ENCODE measurements at places on chromosomes 3 and 15. TPM values are rescaled to one million over a fixed set of nuclear protein-coding genes. Genes with fewer than 3 reads are reported as not detected.

DNA sequence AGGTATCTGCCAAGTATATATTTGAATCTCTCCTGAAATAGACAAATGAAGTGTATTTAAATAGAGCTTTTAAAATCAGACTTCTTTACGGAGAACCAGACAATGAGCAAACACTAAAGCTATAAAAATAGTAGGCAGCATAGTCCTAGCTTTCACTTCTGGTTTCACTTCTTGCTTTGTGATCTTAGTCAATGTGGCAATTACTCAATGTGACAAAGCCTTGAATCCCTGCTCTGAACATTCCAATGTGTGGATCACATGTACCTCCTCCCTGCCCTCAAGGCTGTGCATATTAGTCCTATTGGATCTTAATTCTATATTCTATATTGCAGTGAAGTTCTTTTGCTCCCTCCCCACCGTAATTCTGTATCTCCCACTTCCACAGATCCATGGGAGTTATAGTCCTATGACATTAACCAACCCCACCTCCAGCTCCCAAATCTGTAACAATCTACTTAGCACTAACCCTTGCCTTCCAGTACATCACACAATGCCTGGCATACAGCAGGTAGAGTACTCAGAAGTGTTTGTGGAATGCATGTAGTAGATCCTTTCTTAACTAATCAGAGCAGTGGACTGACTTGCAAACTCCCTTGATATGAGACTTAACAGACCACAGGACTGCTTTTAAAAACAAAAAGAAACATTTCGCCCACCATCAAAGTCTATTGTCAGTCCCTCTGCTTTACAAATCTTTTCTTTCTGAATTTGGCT, 24.3 kb upstream of the CP start:
- no peak for DNase-seq

- DNase-seq, result no peak
These were observed 81.5 kb upstream of the VGLL3 start for GRCh38 chr3:87072446-87072845.

- DNase-seq, result no peak
These were observed 1.7 kb downstream of the SPCS1 start for GRCh38 chr3:52707585-52707984.

DNA sequence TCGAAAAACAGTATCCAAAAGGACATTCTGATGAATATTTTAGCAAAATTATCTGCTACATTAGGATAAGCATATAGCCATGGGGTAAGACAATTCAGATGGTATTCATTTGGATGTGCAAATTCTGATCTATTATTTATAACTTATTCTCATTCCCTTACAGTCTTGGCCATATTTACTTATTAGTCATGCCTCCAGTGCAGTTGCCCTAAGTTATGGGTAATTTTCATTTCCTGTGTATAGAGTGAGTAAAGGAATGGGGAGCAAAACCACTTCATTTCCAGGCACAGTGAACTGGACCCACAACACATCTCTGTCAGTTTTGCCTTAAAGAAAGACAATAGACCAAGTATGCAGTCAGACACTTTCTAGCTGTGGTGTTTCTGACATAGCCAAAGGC, 134.3 kb downstream of the POLQ start:
- DNase-seq, result no peak

DNA sequence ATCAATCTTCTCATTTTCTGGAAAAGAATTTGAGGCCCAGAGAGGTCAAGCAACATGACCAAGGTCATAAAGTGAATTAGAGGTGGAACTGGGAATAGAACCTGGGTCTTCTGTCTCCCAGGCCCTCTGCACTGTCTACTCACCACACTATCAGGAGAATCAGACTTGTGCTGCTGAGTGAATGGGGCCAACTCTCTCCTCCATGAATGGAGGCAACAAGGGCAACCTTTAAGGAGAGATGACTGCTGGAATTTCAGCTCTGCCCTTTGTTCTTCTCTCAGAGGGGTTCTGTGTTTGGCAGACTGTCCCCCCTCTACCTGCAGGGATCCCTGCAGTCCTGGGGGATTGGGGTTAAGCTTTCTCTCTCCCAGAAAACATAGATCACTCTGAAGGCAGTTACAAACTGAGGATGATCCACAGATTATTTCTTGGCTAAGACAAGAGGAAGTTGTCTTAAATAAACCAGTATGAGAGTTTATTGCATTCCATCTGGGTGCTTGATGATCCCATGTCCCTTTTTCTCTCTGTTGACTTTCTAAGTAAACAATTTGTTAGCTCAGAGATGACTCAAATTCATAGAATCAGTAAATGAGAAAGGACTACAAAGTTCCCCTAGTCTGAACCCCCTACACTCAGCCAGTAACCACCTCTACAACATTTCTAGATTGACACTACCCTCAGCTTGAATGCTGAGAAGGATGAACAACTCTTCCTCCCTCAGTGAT, 99.0 kb upstream of the LIPC start:
- no peak for DNase-seq

- DNase-seq, result no peak
These were observed 118.3 kb downstream of the GALK2 start for GRCh38 chr15:49288391-49288790.

DNA sequence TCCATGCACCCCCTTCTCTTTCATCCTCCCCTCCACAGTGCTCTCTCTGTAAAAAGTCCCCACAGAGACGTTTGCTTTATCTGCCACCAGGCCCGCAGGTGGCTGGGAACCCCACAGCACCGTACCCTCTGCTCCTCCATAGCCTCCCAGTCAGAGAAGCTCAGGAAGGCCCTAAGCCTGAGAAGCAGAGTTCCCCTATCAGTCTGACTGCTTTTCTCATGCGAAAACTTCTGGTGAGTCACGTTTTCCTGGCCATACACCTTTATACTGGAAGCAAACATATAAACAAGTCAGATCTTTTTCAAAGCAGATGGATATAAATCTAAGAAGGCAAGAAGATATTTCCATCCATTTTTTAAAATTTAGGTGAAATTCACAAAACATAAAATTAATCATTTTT, 51.5 kb upstream of the MEF2A start:
- DNase-seq, result no peak

The SCAMP5 gene
- total RNA-seq, result 0.50 TPM

- no peak for DNase-seq
These were observed 15.2 kb downstream of the RAB11A start for GRCh38 chr15:65884511-65884910.

The ENTPD3 gene
- not detected for total RNA-seq
